ENCODE measurements at places on chromosomes 16 and 17. TPM values are rescaled to one million over a fixed set of nuclear protein-coding genes. Genes with fewer than 3 reads are reported as not detected.
A peak's percentile ranks its signal among the peaks of the same experiment; 100 is the strongest.

Gene OR3A3
- total RNA-seq, result not detected

Gene PIPOX
- 3.1 TPM for total RNA-seq

Gene DNAI2
- total RNA-seq, result not detected

Gene RND2
- 0.17 TPM for total RNA-seq

Gene CA4
- total RNA-seq, result 3.2 TPM

Gene TP53TG3F
- not detected for total RNA-seq

DNA sequence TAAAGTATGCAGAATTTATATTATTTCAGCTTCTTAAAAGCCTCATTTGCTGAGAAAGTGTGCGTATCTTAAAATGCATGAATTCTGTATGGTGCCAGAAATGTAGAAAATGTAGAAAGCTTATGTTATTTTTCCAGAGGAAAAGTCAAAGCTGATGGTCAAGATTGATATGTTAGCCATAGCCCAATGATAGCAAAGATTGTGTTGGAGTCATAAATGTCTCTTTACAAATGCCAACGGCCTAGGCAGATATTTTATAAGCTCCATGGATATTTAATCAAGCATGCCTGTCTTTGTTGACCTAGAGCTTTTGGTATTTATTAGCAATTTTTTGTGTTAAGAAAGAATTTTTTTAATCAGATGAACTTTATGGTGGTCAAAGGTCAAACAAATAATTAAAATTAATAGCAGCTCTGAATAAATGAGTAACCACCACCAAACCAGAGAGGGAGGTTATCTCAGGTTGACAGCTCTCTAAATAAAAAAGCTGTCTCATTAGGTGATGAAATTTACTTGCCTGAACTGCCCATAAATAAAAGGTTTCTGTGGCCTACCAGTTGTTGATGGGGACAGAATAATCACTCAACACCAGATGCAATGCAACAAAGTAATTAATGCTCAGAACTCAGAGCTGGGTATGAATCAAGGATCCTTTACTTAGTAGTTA, 28.5 kb downstream of the CLEC3A start:
- no peak for DNase-seq

DNA sequence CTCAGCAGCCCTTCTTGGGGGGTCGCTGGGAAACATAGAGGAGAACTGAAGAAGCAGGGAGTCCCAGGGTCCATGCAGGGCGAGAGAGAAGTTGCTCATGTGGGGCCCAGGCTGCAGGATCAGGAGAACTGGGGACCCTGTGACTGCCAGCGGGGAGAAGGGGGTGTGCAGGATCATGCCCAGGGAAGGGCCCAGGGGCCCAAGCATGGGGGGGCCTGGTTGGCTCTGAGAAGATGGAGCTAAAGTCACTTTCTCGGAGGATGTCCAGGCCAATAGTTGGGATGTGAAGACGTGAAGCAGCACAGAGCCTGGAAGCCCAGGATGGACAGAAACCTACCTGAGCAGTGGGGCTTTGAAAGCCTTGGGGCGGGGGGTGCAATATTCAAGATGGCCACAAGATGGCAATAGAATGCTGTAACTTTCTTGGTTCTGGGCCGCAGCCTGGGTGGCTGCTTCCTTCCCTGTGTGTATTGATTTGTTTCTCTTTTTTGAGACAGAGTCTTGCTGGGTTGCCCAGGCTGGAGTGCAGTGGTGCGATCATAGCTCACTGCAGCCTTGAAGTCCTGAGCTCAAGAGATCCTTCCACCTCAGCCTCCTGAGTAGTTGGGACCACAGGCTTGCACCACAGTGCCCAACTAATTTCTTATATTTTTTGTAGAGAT, 3.4 kb downstream of the STH start:
- peak; percentile 75 for DNase-seq

- no peak for DNase-seq
Measured at GRCh38 chr17:50206604-50207293, 5.3 kb upstream of the COL1A1 start.

Gene MT1F
- total RNA-seq, result 0.34 TPM

Gene CDH8
- not detected for total RNA-seq

GRCh38 chr16:75224306-75225082, 5.7 kb downstream of the CTRB1 start:
- DNase-seq, result peak; percentile 52

Gene KRTAP4-6
- 0.19 TPM for total RNA-seq

Gene MT4
- total RNA-seq, result not detected

Gene CHST5
- total RNA-seq, result not detected

GRCh38 chr16:11354733-11355574, 9.7 kb downstream of the RMI2 start:
- no peak for DNase-seq

- no peak for DNase-seq
Measured at GRCh38 chr16:49494474-49494873, 120.9 kb downstream of the C16orf78 start.

DNA sequence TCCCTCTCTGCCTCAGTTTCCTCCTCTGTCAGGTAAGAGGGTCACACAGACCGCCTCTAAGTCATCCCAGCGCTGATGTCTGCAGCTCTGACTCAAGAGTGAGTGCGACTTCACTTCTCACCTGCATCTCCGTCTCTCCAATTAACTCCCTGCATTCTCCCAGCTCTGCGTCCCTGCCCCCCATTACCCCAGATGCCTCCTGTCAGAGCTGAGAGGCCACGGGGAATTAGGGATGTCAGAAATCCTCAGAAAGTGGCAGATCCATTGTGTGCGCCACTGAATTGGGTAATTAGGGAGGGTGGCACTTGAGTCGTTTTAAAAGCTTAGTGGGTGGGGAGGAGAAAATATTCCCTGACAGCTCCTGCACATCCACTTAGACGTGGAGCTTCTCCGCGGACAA, 885.4 kb upstream of the EEF2KMT start:
- no peak for DNase-seq

DNA sequence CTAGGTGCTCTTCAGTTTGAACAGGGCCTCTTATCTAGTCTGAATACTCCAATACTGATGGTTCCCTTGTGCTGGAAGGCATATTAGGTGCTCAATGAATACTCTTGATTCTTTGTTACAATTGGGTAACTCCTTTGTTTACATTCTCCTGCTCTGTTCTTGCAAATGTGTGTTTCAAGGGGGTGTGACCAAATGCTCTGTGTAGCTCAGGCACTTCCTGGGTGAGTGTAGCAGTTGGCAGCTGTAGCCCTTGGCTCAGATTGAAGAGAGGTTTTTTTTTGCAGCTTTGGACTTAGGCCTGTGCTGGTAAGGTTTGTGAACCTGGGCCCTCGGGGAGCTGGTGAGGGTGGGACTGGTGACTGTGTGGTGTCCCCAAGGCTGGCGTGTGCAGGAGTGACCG, 20.2 kb downstream of the TBCD start:
- DNase-seq, result no peak

Gene PRDM7
- not detected for total RNA-seq

GRCh38 chr16:46811682-46812081, 19.3 kb downstream of the C16orf87 start:
- DNase-seq, result no peak

Gene RAMP2
- total RNA-seq, result 13.1 TPM

- DNase-seq, result no peak
Measured at GRCh38 chr17:40958086-40958953, 8.4 kb downstream of the KRT39 start.

- DNase-seq, result no peak
Measured at GRCh38 chr17:34389126-34389750, 26.2 kb upstream of the CCL1 start.

GRCh38 chr16:30096105-30096861, at the start of gene YPEL3:
Gene YPEL3, minus strand, starts transcription at chr16:30096213. Its CDS starts 731 bp downstream, at chr16:30095482.
- DNase-seq, result peak; percentile 93

Gene SSTR5
- 0.17 TPM for total RNA-seq

DNA sequence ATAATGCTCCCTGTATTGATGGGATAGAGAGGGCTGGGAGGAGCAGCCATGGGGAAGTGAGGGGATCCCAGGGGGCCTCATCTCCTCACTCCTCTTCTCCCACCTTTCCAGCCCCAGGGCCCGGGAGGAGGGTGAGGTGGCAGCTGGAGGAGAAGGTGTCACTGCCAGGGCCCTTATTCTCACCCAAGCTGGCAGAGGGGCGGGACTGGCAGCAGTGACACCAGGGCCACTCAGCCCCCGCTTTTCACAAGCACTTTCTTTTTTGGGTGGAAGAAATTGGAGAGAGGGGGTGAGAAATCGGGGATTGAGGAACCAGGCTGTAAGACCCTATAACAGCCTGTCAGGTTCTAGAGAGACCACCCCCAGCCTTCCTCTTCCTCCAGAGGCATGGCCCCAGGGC, 2.4 kb upstream of the TBX21 start:
- DNase-seq, result no peak

GRCh38 chr16:28210264-28210663, 1.5 kb downstream of the XPO6 start:
- no peak for DNase-seq

Gene ALDH3A2
- 82.3 TPM for total RNA-seq

Gene PRR35
- total RNA-seq, result not detected

- no peak for DNase-seq
Measured at GRCh38 chr17:50317121-50317520, 28.8 kb upstream of the XYLT2 start.

- DNase-seq, result peak; percentile 68
Measured at GRCh38 chr17:49968405-49969133, 421 bp upstream of the DLX4 start.

Gene KCNAB3
- 0.68 TPM for total RNA-seq

GRCh38 chr16:77812856-77813500, 24.6 kb downstream of the VAT1L start:
- DNase-seq, result no peak

DNA sequence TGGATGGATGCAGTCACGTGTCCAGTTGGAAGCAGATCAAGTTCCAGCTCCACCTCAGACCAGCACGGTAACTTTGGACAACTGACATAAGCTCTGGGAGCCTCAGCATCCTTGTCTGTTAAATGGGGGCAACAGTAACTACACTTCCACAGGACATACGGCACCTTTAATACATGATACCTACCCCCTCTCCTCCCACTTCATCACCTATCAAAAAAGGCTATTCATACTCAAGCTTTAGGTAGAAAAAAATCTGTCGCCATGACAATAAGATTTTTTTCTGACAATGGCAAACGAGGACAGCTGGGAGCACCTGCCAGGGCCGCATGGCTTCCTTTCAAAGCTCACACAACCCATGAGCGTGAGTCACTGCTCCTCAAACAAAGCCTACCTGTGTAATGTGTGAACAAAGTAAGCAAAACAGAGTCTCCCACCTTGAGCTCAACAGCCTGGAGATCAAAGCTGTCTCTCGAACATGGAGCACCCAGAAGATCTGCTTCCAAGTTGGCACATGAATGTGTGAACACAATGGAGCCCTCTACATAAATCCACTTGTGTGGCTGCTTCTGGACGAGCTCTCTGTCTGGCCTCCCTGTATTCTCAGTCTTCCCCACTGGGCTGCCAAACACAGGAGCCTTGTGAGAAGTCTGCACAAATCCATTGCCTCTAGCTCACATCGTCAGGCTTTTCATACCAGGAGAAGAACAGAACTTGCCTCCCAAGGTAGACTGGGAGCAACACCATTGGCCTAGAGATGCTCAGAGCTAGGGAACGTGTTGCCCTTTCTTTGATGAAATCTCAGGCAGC, 459.7 kb downstream of the SOX9 start:
- DNase-seq, result no peak

DNA sequence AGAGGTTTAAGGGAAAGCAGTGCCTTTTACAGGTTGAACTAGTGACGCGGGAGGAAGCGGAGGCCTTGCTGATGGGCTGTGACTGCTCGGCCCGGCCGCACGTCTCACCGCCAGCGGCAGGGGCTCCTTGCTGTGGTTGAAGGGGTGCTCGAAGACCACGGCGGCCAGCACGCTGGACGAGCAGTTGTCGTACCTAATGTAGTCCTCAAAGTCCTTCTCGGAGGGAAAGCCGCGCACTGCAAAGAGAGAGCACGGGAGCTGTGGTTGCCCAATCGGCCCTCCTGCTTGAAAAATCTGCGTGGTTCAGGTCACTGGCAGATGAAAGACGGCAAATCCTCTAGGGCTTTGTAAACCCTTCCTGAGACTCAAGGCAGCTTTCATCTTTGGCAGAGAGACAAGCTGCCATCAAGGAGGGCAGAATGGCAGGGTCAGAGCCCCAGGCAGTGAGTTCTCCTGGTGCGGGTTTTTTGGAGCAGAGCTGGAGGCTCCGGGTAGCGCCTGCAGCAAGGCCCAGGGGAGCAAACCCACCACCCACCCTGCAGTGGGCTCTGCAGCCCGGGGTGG, 16.1 kb downstream of the ABCA3 start:
- DNase-seq, result no peak

Gene SIRT7
- 17.3 TPM for total RNA-seq

- DNase-seq, result no peak
Measured at GRCh38 chr17:77419547-77420094, 278.9 kb downstream of the SEC14L1 start.

DNA sequence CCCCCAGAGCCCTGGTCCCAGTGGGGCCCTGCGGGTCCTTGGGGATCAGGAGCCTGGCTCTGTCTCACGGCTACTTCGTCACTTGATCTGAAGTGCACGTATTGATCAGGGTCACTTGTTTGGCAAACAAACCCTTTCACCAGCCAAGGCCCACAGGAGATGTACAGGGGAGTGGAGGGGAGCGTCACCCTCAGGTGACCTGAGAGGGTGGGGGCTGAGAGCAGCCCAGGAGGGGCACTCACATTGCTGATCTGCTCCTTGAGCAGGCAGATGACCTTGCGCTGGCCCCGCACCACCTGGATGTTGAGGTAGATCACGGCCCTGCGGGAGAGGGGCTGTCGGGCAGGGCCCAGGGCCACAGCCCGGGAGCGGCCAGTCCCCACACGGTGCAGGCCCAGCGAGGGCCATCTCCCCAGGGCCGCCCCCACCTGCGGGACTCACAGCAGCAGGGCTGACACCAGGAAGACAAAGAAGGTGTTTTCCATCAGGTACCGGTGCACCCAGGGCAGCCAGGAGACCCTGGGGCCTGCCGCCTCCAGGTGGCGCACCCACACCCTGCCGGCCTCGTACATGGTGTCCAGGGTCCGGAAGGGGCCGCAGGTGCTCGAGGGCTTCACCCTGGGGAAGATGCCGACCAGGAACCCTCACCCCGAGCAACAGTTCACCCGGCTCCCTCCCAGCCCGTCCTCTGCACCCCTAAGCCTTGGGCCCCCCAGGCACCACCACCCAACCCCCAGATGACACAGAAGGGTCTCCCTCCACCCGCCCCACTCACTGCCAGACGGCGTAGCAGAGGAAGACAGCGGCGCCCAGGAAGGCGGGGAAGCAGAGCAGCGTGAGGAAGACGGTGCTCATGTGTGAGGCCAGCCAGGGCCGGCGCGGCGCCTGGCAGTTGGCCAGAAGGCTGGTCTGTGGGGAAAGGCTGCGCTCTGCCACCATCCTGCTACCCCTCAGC, 11.3 kb downstream of the TMC6 start:
- DNase-seq, result no peak

- no peak for DNase-seq
Measured at GRCh38 chr17:61469949-61470348, 17.7 kb downstream of the TBX4 start.

All from dermis blood vessel endothelial cell (primary cell).